Stimulated activated CD4-positive, alpha-beta T cell treated with anti-CD3 and anti-CD28 coated beads, Interleukin-4, amount 100 ng/mL, for 1 hour (primary cell): ENCODE measurements at places on chromosomes 4 and X.

DNA sequence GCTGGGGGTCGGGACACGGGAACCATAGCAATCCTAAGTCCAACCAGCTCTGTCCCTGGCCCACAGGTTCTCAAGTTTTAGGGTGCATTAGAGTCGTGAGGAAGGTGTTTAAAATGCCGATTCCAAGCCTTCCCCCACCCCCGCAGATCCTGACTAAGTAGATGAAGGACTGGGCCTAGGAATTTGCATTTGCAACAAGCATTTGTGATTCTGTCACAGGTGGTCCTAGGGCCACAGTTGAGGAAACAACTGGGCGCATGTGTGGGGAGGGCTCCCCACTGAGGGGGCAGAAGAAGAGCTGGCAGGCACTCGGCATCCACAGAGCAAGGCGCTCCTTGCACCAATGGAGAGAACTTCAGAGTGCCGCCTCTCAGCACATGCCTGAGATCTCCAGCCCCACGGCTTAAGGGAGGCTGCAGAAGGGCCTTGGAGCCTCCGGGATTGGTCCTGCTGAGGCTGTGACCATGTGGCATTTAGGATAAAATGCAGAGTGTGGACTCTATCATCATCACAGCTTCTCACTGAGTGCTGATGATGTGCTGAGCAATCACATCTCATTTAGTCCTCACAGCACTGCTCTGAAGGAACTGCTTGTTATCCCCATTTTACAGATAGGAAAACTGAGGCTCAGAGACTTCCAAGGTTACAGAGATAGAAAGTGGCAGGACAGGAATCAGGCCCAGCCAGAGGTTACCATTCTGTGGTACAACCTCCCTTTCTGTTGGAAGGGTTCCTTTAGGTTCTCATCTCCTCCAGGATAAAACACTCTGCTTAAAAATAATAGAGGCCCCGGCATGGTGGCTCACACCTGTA lies 16.7 kb downstream of the SEL1L3 start:
- no peak for DNase-seq

DNA sequence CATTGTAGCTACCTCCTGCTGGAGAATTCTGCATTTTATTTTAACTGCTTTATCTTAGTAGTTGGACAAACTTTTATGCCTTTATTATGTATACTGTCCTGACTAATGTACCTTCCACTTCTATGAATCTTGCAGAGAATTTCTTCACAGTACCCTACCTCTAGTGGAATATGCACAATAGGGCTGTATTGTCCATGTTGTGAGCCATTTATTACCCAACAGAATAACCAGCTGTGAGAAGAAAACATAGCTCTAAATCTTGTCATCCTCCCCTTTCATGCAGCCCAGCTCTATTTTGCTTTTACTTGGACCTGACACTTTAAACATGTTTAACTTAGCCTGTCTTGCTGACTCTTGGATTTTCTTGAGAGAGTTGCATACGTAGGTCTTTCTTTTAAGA lies 56.2 kb downstream of the MCUB start:
- DNase-seq, result no peak

- no peak for DNase-seq
Observed at GRCh38 chr4:48694824-48695223, 85.3 kb downstream of the FRYL start.

DNA sequence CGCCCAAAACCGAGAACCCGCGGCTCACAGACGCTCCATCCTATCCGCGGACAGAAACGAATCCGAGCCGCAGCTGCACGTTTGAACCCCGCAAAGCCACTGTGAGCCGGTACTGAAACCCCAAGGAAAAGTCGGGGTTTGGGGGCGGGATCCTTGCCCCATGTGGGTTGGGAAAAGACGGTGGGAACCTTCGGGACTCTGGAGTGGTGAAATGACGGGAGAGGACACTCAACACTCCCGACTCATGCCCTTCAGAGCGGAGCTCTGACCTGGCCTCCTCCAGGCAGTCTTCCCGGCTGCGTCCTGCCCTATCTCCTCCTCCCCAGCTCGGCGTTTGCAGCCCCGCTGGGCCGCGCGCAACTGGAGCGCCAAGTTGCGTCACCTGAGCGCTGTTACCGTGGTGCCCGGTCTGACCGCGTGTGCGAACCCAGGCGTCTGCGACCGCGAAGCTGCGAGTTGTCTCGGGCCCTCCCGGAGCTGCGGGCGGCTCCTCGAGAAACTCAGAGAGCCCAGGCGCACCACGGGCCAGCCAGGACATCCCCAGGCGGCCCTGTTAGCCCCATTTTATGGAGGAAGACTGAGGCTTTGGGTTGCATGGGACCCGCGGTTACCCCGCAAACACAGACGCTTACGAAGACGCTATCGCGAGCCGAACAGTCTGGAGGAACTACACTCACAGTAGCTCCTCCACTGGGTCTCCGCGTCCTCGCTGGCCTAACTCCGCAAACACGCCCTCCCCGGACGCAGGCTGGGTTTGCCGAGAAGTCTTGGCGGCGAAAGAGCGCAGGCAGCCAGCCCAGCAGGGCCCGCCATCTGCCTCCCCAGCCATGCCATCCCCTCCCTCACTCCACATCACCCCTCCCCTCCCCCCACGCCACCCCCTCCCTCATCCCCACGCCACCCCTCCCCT lies 20.3 kb upstream of the HMX1 start:
- DNase-seq, result no peak

DNA sequence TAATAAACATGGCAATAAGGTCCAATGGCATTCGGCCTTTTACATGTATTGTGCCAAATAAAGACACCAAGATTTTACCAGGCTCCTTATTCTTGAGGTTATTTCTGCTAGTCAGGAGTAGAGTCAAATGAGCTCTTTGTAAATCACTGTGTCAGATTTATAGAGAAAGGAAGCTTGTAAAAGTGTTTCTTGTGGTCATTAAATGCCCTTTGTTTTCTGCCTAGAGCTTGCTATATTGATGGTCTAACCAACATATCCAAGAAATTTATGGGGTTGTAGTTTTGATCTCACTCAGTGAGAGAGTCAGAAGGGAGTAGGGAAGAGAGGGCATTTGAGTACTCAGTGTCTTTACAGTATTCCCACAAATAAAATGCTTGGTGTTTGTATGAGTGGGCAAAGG lies 86.2 kb upstream of the FRMPD4 start:
- no peak for DNase-seq

GRCh38 chrX:19810802-19811201 lies 76.6 kb downstream of the SH3KBP1 start:
- no peak for DNase-seq

DNA sequence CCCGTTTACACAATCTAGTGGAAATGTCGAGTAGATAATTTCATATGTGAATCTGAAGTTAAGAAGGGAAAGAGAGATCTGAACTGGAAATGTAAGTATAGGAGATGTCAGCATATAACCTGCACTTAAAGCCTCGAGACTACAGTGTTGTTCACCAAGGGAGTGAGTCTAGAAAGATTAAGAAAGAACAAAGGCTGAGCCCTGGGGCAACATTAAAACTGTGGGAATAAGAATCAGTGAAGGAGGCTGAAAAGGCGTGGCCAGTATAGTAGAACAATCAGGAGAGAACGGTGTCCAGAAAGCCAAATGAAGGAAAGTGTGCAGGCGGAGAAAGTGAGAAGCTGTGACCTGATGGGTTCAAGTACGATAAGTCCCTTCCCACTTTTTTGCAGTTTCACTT lies 118.8 kb upstream of the TENM3 start:
- no peak for DNase-seq

GRCh38 chr4:26028793-26029567 lies 115.0 kb downstream of the SMIM20 start:
- peak; percentile 79 for DNase-seq

GRCh38 chr4:78669453-78669852 lies 106.7 kb upstream of the BMP2K start:
- DNase-seq, result no peak

GRCh38 chr4:39526765-39527295 lies 409 bp downstream of the UGDH start:
- DNase-seq, result peak; percentile 20

- no peak for DNase-seq
Observed at GRCh38 chr4:148225639-148226038, 216.6 kb downstream of the NR3C2 start.
